ENCODE measurements at places on chromosomes 16 and 17. TPM values are rescaled to one million over a fixed set of nuclear protein-coding genes. Genes with fewer than 3 reads are reported as not detected.

DNA sequence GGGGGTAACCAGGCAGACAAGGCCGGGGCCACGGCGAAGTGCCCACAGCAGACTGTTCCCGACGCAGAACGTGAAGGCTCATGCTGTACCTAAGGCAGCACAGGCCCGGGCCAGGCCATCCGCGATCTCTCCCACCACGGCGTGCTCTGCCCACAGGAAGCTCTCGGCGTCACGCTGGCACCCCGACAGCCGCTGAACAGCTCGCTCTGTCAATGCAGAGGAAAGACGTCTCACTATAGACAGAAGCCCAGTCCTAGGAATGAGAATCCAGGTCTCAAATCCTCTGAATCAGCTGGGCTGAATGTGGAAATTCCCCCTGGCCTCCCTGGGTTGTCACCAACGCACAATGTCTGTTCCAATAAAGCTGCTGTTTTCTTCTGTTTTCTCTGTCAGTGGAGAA is 21.4 kb downstream of the SERPINF1 start:
- H3K27ac ChIP-seq, result peak overlapping the region; percentile 99
- peaks cover 79% of the 10 kb centered on the region for H3K4me1 ChIP-seq
- peak overlapping the region; percentile 12 for H3K4me3 ChIP-seq
- DNase-seq, result peak; percentile 80
- H3K27me3 ChIP-seq, result no peaks in the 10 kb centered on the region
- H3K36me3 ChIP-seq, result peaks cover 15% of the 10 kb centered on the region

DNA sequence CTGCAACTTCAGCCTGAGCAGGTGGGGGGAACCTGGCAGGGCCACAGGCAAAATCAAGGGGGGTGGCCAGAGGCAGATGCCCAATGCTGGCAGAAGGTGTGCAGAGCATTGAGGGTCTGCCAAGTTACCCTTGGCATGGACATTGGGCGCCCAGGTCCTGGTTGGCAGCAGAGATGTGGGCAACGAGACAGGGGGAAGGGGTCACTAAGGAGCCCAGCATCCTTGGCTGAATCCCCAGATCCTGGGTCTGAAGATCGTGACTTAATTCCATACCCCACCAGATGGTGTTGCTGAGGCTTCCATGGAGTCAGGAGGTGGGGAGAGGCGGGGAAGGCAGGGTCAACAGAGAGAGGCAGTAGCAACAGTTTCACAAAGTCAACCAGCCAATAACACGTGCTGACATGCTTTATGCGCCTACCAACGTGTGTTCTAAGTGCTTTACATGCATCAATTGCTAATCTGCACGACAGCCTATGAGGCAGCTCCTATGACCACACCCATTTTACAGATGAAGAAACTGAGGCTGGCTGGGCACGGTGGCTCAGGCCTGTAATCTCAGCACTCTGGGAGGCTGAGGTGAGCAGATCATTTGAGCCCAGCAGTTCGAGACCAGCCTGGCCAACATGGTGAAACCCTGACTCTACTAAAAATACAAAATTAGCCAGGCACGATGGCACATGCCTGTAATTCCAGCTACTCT is 83.3 kb downstream of the GSG1L start:
- DNase-seq, result peak; percentile 59
- no peak overlapping the region for H3K27ac ChIP-seq
- H3K4me3 ChIP-seq, result no peak overlapping the region
- no peaks in the 10 kb centered on the region for H3K36me3 ChIP-seq
- H3K27me3 ChIP-seq, result peaks cover 6% of the 10 kb centered on the region

DNA sequence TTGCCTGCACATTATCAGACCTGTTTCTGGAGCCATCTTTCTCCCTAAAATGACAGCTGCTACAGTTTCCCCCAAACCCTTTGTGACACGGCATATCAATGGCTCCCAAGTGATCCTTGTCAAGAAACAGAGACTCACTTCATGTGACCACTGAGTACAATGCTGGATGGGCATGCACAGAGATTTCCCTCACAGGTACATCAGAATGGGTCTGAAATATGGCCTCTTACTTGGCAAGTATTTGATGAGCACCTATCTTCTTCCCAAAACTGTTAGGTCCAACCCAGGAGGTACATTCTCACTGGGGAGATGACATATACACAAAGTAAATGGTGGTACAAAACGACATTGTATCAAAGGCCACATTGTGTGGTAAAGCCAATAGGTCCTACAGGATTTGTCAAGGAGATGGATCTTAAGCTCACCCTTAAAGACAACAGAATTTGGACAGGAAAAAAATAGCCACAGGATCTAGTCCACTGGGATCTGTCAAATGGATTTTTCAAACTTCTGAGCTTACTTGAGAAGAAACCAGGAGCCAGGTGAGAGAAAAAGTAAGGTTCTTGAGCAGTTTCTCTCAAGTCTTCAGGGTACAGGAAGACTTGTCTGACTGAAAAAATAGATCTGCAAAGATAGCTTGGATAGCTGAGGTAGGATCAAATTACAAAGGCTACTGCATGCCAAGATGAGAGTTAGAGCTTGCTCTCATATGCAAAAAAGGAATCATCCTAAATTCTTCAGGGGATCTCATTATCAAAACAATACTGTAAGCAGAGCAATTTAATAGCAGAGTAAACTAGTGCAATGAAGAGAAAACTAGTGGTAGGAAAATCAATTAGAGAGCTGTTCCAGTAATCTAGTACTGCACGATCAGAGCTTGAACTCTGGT is 28.8 kb downstream of the RNF43 start:
- peaks cover 15% of the 10 kb centered on the region for H3K4me1 ChIP-seq
- no peak overlapping the region for H3K4me3 ChIP-seq
- DNase-seq, result no peak
- H3K27ac ChIP-seq, result no peak overlapping the region
- no peaks in the 10 kb centered on the region for H3K27me3 ChIP-seq

GRCh38 chr17:14276535-14277250 is 24.2 kb upstream of the HS3ST3B1 start:
- no peaks in the 10 kb centered on the region for H3K4me1 ChIP-seq
- no peaks in the 10 kb centered on the region for H3K27me3 ChIP-seq
- no peak for DNase-seq
- H3K27ac ChIP-seq, result no peak overlapping the region
- H3K4me3 ChIP-seq, result no peak overlapping the region

DNA sequence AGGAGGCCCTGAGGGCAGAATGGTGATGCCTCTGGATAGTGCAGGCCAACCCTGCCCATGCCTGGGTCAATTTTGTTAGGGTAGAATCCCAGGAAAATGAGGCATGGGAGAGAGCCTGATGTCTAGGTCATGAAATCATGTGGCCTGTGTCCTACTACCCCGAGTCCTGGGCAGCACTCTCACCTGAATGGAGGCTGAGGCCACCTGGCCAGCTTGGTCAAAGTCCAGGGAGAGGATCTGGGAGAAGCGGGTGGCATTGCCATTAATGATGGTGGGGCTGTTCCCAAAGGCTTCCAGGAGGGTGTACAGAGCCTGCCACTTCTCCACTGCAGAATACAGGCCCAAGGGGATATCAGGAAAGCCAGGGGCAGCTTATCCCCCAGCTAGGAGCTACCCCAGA is 59.8 kb downstream of the MYO18A start:
- no peak overlapping the region for H3K4me3 ChIP-seq
- no peak for DNase-seq
- peaks cover 10% of the 10 kb centered on the region for H3K4me1 ChIP-seq
- H3K27ac ChIP-seq, result no peak overlapping the region
- H3K36me3 ChIP-seq, result peaks cover 43% of the 10 kb centered on the region

- H3K27ac ChIP-seq, result no peak overlapping the region
- no peaks in the 10 kb centered on the region for H3K27me3 ChIP-seq
- H3K4me1 ChIP-seq, result no peaks in the 10 kb centered on the region
Measured at GRCh38 chr17:14366199-14366598, 65.3 kb downstream of the HS3ST3B1 start.

NHLRC4 gene
- total RNA-seq, result 0.98 TPM

TBX6 gene
- 1.4 TPM for total RNA-seq

TBC1D3C gene
- not detected for total RNA-seq

GPR139 gene
- not detected for total RNA-seq

TSPAN10 gene
- 1.1 TPM for total RNA-seq
